ENCODE measurements at places on chromosomes 3 and 15.
A peak's percentile ranks its signal among the peaks of the same experiment; 100 is the strongest.

DNA sequence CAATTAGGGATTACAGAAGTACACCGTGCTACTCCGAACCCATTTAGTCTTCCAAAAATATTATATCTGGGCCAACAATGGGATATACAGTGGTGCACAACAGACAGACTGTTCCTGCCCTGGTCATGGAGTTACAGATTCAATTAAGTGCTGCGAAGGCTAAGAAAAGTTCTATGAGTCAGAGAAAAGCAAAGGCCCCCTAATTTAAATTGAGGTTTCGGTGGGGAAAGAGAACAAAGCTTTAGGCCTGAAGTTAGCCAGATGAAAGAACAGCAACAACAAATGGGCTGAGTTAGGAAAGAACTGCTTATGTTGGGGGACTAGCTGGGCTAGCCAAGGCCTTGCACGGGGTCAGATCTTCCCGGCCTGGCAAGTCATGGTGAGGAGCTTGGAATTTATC is 131.8 kb downstream of the MDFIC2 start:
- DNase-seq, result no peak

GRCh38 chr3:32384938-32385337 is 6.7 kb upstream of the CMTM7 start:
- peak; percentile 89 for DNase-seq

- DNase-seq, result no peak
These were observed 2.5 kb downstream of the PDZRN3 start for GRCh38 chr3:73622091-73622805.

DNA sequence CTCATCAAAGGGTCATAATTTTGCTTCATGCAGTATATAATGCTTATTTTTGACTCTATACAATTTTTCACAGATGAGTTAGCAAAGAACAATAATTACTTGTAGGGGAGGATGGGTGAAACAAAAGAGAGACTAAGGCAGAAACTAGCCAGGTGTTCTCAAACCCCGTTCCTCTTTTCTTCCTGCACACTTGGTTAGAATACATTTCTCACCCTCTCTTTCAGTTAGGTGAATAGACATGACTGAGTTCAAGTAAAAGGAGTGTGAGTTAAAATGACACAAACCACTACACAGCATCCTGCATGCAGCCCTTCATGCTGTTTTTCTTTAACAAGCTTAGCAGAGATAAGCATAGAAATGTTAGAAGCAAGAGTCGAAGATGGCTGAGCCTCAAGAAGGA is 922.2 kb downstream of the TBL1XR1 start:
- no peak for DNase-seq

DNA sequence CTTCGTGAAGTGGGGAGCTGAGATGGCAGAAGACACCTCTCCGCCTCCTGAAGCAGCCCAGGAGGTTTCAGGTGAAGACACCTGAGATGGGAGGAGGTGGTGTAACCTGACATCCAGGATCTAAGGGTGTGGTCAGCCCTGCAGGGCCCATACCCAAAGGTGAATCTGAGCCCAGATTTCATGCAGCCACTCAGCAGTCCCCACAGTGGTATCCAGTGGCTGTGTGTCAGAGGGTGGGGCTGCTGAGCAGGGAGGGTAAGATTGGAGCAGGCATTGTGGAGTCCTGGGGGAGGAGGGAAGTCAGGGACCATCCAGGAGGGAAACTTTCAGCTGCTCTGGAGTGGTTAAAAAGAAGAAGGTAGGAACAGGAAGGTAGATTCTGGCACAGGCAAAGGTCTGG is 46.0 kb upstream of the SMAD6 start:
- no peak for DNase-seq

DNA sequence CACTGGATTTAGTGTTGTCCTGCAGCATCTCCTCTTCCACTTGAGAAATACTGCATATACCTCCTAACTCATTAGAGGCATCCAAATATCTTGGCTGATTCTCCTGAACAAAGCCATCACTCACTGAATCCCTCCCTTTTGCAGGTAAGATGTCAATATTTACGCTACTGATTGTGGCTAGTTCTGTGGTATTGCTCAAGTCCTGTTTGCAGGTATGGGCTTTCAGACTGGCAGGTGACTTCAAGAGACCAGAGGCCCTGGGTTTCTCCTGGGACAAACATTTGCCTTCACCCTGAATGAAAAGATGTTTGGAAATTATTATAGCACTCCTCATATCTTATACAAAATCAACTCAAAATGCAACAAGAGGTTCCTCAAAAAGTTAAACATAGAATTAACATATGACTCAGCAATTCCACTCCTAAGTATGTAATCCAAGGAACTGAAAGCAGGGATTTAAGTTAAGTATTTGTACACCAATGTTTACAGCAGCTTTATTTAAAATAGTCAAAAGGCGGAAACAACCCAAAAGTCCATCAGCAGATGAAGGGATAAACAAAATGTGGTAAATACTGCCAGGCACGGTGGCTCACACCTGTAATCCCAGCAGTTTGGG is 18.6 kb downstream of the NEK4 start:
- no peak for DNase-seq

- DNase-seq, result no peak
These were observed 161.1 kb upstream of the ROBO1 start for GRCh38 chr3:79928687-79929408.

- no peak for DNase-seq
These were observed 880.2 kb upstream of the EPHA6 start for GRCh38 chr3:95934181-95934580.

GRCh38 chr3:127629467-127630403 is 750 bp downstream of the PODXL2 start:
- peak; percentile 13 for DNase-seq

DNA sequence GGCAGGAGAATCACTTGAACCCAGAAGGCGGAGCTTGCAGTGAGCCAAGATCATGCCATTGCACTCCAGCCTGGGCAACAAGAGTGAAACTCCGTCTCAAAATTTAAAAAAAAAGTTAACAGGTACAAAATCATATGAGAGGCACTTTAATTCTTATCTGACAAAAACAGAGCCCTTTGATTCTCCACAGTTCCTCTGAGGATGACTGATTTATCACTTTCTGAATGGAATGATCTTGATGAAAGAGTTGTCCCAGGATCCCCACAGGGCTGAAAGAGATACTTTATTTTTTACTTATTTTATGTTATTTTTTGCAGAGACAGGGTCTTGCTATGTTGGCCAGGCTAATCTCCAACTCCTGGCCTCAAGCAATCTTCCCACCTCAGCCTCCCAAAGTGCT is 4.0 kb downstream of the LHFPL4 start:
- DNase-seq, result no peak

GRCh38 chr3:172658344-172659245 is 52.3 kb downstream of the NCEH1 start:
- peak; percentile 33 for DNase-seq

- DNase-seq, result peak; percentile 95
These were observed 324.7 kb downstream of the SHQ1 start for GRCh38 chr3:72523429-72524151.

DNA sequence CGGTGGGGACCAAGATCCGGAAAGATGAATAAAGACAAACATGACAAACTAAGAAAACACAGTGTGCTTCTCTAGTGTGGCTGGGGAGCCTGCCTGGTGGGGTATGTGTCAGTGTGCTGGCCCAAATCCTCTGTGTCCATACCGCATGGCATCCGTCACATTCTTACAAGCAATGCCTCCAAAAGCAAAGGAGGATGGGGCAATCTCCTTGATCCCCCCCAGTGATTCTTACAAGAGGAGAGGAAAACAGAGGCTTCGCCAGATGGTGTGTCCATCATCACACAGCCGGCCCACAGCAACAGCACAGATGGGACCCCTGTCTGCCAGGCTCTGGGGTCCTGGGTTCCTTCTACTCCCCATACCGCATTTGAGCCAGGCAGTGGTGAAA is 558 bp upstream of the IL17RC start:
- no peak for DNase-seq

- DNase-seq, result peak; percentile 52
These were observed 262.1 kb downstream of the IGSF11 start for GRCh38 chr3:118772547-118773011.

DNA sequence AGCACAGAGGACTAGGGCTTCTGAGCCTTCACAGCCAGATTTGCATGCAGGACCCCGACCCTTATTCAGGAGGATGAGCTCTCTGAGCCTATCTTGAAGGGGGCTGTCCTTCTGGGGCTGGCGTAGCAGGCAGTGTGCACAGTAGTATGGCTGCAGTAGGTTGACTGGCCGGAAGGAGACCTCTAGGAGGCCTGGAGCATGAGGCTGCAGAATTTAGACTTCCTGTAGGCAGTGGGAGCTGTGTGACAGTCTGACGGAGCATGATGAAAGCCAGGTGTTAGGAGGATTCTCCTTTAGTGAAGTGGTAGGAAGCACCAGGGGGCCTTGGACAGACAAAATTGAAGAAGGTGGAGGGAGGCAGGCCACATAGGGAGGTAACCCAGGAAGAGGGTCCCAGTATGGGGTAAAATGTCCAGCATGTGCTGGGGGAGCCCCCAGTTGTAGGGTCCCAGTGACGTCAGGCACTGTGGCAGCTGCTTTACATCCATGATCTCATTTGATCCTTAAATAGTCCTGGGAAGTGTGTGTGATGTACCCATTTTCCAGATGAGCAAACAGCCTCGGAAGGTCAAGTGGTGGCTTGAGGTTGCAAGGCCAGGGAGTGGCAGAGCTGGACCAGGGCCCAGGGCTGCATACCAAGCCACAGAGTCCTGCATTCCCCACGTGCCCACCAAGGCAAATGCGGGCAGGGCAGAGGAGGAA is 36.1 kb downstream of the SPSB4 start:
- no peak for DNase-seq

DNA sequence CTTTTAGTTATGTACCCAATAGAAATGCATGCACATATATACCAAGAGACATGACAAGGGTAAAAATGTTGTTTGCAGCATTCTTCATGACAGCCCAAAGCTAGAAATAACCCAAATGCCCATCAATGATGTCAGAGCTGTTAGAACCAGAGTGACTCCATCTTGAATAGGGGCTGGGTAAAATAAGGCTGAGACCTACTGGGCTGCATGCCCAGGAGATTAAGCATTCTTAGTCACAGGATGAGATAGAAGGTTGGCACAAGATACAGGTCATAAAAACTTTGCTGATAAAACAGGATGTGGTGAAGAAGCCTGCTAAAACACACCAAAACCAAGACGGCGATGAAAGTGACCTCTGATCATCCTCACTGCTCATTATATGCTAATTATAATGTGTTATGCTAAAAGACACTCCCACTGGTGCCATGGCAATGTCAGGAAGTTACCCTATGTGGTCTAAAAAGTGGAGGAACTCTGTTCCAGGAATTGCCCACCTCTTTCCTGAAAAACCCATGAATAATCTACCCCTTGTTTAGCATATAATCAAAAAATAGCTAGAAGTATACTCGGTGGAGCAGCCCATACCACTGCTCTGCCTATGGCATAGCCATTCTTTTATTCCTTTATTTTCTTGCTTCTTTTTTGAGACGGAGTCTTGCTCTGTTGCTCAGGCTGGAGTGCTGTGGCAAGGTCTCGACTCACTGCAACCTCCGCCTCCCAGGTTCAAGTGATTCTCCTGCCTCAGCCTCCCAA is 32.9 kb downstream of the ZBTB11 start:
- DNase-seq, result no peak

DNA sequence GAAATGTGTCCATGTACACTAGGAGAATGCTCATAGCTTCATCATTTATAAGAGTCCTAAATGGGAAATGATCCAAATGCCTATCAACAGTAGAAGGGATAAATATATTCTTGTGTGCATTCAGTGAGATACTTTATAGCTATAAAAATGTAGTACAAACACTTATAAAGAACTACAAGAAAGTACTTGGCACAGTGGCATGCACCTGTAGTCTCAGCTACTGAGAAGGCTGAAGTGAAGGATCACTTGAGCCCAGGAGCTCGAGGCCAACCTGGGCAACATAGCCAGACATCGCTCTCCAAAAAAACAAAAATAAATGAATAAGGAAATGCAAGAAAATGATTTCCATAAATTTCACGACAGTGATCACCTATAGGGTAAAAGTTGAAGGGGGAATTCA is 3.6 kb upstream of the FBXL2 start:
- DNase-seq, result no peak

DNA sequence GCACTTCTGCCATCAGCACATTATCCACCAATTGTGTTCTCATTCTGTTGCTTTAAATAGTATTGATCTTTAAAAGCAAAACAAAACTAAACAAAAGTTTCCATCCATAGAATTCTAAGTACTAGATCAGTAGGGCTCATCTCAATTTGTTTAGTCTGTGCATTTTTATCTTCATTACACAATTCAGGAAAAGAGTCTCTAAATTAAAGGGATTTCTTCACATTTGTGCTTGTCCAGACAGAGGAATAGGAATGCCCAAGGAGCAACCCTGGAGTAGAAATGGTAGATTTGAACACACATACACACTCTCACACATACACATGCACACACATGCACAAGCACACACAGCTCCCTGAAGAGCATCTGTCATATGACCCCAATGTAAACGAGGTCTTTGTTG is 21.4 kb downstream of the LMCD1 start:
- DNase-seq, result no peak

DNA sequence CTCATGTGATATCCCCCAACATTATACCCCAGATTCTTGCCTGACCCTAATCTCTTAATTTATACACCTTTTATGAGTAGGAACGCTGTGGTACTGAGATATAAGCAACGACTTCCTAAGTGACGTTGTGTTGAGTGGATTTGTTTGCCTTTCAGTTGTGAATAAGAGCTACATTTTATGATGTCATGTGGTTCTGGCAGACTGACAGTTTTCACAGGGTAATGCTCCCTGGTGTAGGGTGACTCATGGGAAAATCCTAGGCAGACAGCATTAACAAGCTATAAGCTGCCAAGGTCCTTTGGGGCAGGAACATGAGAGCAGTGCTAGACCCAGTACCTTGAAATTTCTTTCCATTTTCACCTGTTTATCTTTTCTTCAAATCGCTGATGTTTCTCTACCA is 11.2 kb downstream of the C3orf52 start:
- peak; percentile 36 for DNase-seq

- no peak for DNase-seq
These were observed 45.2 kb upstream of the NR2F2 start for GRCh38 chr15:96285305-96285704.

DNA sequence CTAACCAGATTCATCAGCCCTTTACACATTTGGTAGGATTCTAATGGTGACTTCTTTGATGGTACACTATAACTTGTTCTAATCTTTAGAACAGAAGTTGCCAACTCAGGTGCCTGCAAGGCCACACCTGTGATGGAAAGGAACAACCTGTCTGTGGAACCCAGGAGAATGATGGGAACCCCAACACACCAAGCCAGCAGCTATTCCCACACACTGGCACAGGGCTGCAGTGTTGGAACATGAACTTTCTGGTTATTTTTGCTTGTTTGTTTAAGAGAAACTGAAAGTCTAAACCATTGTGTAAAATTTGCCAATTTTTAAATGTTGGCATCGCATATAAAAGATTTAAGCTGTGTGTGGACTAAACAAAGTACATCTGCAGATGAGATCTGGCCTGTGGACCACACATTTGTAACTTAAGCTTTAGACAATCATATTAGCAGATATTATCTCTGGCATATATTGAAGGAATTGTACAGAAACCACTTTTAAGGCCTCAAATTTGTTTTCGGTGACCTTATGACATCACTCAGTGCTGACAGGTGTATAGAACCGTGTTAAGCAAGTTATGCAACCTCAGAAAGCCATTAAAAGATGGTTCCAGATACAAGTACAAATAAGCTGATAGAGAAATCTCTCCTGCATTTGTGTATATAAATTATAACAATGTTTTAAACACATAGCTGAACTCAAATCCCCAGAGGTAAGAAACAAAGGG is 242.9 kb downstream of the SLC9A9 start:
- no peak for DNase-seq

Measured in suppressor macrophage (primary cell).